ENCODE measurements at places on chromosomes 6 and 20.

GRCh38 chr6:157196391-157196790, 126.9 kb downstream of the TMEM242 start:
- no peak for DNase-seq

- DNase-seq = peak; percentile 38
Observed at GRCh38 chr6:16669227-16669626, 92.0 kb downstream of the ATXN1 start.

GRCh38 chr20:5072756-5073659, 46.8 kb downstream of the PCNA start:
- DNase-seq = peak; percentile 70

DNA sequence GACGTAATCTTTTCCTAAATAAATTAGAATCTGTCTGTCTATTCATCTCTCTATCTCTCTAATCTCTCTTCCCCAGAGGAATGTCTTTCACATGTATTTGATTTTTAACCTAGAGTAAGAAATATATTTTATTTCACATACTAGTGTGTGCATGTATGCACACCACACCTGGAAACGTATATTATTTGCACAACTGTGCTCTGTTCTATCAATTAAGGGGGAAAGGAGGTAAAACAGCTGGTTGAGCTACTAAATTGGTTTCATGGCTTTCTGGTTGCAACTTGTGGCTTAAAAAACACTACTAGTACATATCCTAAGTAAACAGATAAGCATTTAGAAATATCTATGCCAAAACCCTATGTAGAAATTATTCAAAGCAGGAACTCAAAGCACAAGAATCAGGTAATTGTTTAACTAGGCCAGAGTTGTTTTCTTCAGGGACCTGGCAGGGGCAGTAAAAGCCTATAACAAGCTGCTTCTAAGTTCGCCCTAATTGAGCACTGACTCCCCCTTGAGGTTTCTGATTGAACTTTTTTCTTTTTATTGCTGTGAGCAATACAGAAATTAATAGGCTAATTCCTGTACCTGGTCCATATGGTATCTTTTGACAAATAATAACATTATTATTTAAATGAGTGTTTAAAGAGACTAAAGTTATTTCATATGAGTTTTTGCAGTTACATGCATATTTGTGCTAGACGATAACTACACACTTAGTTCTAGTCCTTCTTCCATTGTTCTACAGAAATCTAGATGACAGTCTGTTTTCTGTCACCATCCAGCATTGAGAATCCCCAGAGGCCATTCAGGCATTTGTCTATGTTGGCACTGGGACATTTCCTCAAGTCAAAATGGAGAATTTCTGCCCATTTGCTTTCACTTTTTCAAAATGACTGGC, 88.6 kb downstream of the MCHR2 start:
- DNase-seq = peak; percentile 60

DNA sequence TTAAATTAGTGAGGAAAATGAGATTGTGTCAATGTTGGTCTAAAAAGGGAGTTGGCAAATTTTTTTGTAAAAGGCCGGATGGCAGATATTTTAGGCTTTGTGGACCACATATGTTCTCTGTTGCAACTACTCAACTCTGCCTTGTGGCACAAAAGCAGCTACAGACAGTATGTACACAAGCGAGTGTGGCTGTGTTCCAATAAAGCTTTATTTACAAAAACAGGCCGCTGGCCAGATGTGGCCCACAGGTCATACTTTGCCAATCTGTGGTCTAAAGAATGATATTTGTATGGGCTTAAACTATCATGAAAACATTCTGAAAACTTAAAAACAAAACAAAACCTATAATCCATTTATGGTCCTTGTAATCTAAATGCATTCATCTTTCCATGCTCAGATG, 228.3 kb downstream of the CLIC5 start:
- DNase-seq = no peak

- DNase-seq = no peak
Observed at GRCh38 chr6:28648878-28649375, 123.2 kb downstream of the GPX5 start.

DNA sequence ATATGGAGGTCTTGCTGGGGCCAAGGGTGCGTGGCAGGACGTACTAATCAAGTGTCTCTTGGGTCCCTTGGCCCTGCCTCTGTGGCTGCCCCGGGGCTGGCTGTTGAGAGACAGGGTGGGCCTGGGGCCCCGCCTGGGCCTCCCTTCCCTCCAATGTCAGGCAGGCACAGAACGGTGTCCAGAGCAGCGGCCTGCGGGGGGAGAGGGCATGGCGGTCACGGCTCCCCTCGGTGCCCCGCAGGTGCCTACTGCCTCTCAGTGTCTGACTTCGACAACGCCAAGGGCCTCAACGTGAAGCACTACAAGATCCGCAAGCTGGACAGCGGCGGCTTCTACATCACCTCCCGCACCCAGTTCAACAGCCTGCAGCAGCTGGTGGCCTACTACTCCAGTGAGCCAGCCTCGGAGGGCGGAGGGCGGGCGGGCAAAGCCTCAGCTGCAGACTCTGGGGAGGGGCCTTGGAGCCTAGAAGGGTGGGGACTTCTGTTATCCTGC, 50.0 kb downstream of the SRC start:
- peak; percentile 76 for DNase-seq

DNA sequence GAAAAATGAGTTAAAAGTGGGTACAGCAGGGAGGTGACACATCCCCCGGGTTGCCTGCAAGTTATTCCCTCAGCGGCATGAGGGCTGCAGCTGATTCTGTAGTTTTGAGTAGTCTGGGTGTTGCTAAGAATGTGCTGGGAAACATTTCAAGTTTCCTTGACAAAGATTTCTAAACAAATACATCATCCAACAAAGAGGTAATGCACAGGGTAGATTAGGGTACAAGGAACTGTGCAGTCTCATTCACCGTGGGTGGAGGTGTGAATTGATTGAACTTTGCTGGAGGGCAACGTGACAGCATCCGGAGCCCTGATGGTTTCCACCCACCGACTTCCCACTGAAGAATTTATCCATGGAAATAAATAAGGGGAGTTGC, 21.8 kb downstream of the CASS4 start:
- no peak for DNase-seq

GRCh38 chr6:163391985-163392384, 22.5 kb upstream of the QKI start:
- DNase-seq = no peak

DNA sequence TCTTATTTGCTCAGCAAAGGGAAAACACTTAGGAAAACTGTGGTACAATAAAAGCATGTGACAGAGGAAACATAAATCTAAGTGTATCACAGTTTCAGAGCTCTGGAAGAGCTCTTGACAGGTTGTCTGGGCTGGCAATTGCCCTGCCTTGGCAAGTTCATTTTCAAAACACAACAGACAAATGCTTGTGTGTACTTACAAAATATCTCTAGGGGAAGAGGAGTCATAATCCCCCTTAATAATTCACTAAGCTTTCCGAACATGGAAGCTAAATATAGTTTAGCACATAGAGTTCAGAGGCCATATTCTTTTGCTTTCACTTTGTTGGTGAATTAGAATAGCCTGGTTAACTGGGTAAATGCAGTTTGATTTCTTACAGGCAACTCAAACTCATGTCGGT, 211.6 kb upstream of the THEMIS start:
- DNase-seq = no peak

DNA sequence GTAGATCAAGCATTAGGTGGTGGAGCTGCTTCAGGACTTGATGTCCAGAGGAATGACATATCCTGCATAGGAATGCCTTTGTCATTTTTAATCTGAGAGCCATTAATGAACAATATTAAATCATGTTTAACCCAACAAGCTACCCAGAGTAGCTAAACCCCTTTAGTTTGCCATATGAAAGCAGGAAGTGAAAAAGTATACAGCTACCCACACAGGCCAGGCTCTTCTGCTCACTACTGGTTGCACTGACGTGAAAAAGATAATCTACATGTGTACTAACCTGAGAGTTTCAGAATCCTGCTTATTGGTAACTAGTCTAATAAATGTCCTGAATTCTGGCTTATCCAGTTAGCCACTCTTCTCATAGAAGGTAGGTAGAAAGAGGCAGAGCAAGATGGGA, 19.9 kb downstream of the GLYATL3 start:
- DNase-seq = no peak

DNA sequence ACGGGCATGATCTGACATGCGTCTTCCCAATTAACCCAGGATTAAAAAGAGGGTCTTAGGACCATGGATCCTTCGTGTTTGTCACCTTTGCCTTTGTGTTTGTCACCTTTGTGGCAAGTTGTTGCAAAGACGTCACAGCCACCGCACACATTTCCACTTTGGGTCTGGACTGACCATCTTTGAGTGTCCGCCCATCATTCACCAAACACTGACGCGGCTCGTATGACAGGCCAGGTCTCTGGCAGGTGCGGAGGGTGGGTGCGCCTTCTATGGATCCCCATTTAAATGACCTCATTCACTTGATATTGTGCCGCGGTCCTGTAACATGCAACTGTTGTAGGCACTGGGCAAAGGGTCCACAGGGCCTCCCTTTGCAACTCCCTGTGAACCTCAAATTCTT, 404.1 kb downstream of the TAF4 start:
- no peak for DNase-seq

- DNase-seq = no peak
Observed at GRCh38 chr20:35497780-35498189, 31.7 kb downstream of the C20orf173 start.

DNA sequence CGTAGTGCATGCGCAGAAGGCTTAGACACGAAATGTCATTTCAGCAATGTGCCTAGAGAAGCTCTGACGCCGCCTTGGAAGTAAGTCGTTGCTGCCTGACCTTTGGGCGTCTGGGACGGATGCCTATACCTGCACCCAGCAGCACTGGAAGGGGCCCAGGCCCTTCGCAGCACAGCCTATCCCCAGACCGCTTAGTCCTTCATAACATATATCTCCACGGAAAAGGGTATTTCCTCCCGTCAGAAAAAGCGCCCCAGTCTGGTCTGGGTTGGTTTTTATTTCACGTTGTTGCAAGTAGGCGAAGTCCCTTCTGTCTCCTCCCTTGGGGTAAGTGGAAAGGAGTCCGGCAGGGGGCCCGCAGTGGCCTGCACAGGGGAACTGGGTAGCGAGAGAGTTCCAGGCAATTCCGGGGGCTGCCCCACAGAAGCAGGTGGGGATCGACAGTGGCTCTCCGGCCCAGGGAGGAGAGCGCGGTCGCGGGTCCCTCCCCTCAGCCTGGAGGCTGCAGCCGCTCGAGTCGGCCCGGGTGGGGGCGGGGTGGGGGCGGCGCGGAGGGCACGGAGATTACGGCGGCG, 559 bp upstream of the EYA4 start:
- no peak for DNase-seq

- DNase-seq = no peak
Observed at GRCh38 chr6:21665392-21666200, 72.0 kb downstream of the SOX4 start.

DNA sequence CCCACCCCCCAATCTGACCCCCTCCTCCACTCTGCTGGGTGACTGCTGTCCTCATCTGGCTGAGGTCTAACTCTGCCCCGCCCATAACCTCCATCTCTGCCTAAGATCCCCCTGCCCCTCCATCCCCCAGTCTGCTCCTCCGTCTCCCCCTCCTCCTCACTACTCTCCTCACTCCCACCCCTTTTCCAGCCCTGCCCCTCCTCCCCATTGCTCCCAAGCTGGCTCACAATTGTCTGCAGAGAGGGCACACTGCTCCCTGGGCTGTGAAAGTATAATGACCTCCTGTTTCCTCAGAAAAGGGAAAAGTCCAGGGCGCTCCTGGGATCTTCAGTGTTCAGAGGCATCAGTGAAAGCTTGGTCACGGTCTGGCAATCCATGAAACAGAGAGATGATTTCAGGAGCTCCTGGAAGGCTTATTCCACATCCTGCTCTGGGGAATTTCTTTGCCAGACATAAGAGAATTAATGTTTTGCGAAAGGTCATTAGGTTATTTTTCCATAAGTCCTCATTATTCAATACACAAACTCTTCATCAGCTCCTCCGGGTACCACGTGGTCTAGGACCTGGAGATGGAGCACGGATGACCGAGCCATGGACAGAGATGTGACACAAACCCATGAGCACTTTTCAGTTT, 21.5 kb downstream of the CST5 start:
- DNase-seq = no peak

DNA sequence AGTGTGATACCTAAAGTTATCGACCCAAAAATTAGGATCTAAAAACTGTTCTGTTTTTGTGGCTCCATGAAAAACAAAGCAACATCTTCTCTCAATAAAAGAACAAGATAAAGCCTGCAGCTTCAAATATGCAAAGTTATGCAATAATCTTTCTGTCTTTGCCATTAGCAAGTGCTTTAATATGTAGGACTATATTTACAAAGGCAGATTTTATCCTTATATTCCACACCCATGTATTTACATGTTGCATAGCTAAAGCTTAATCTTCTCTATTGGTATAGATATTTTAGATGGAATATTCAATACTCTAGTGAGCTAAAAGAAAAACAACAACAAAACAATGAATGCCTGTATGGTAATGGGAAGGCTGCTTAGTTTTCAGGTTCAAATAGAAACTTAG, 628.2 kb downstream of the PHF3 start:
- no peak for DNase-seq

- peak; percentile 79 for DNase-seq
Observed at GRCh38 chr6:7909323-7910276, 988 bp downstream of the TXNDC5 start.

- no peak for DNase-seq
Observed at GRCh38 chr20:10282979-10283456, 64.4 kb downstream of the SNAP25 start.

DNA sequence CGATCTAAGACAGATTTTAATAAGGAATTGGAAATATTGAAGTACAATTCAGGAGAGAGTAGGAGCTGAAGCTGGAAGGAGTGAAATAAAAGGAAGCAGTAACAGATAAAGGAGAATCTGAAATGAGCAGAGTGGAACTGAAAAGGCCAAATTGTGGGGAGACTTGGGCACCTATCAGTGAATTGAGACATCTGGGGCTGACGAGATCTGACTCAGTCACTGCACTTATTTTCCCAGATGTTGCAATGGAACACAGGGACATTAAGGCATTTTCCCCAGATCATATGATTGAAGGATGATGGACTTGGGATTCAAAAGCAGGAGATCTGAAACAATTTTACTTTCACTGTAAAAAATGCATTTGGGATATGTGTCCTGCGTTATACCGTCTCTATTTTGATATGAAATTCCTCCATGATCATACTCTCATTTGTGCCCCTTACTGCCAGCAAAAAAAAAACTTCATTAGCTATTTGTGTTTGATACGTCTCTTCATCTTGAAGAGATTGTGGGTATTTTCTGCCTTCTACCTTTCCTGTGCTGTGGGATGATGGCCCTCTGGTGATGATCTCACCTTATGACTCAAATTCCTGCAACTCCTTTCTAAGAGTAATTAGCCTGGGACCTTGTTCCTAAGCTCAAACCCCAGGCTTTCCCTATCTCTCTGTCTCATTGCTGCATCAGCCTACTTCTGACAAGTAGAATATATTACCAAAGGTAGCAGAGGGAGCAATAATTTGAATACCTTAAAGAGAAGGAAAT, 278.5 kb upstream of the MAN1A1 start:
- no peak for DNase-seq

GRCh38 chr6:46299253-46299652, 128.5 kb upstream of the ENPP5 start:
- no peak for DNase-seq

Data from NB4 (cell line).